ENCODE measurements at places on chromosomes 5 and 9. TPM values are rescaled to one million over a fixed set of nuclear protein-coding genes. Genes with fewer than 3 reads are reported as not detected.

- no peak for DNase-seq
- no peak overlapping the region for H3K27ac ChIP-seq
- H3K4me3 ChIP-seq: no peak overlapping the region
- H3K27me3 ChIP-seq: no peaks in the 10 kb centered on the region
- H3K4me1 ChIP-seq: no peaks in the 10 kb centered on the region
These were observed 186.7 kb downstream of the SYK start for GRCh38 chr9:90988318-90988717.

DNA sequence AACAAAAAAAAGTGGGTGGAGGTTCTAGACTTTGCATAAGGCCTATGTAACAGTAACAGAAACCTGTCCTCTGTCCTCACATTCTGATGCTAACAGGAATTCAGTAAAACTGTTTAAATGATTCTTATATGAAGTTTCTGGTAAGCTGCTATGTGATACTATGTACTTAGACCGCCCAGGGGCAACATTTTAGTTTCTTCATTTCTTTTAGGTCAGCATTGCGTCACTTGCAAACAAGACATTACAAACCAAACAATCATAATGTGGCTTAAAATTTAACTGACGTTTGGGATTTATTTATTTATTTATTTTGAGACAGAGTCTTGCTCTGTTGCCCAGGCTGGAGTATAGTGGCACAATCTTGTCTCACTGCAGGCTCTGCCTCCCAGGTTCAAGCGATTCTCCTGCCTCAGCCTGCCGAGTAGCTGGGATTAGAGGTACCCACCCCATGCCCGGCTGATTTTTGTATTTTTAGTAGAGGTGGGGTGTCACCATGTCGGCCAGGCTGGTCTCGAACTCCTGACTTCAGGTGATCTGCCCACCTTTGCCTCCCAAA is 44.3 kb downstream of the TENT4A start:
- no peak overlapping the region for H3K27ac ChIP-seq
- H3K27me3 ChIP-seq: no peaks in the 10 kb centered on the region
- H3K4me3 ChIP-seq: no peak overlapping the region
- no peaks in the 10 kb centered on the region for H3K4me1 ChIP-seq

DNA sequence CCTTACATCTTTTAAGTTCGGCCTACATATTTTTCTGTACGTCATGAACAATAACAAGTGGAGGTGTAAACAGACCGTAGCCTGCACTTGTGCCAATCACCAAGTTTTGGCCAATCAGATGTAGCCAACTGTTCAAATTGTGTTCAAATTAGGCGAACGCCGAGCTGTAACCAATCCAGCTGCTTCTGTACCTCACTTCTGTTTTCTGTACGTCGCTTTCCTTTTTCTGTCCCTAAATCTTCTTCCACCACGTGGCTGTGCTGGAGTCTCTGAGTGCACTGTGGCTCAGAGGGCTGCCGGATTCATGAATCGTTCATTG is 26.4 kb downstream of the TRIM14 start:
- no peaks in the 10 kb centered on the region for H3K4me1 ChIP-seq
- DNase-seq: no peak
- no peaks in the 10 kb centered on the region for H3K27me3 ChIP-seq

- no peaks in the 10 kb centered on the region for H3K36me3 ChIP-seq
- H3K4me3 ChIP-seq: no peak overlapping the region
- no peaks in the 10 kb centered on the region for H3K4me1 ChIP-seq
- DNase-seq: no peak
- H3K27ac ChIP-seq: no peak overlapping the region
These were observed 361.7 kb downstream of the TAF11L14 start for GRCh38 chr5:17995997-17996396.

- DNase-seq: no peak
- H3K36me3 ChIP-seq: peaks cover 42% of the 10 kb centered on the region
These were observed 70.1 kb downstream of the RGS3 start for GRCh38 chr9:113533335-113534225.

DNA sequence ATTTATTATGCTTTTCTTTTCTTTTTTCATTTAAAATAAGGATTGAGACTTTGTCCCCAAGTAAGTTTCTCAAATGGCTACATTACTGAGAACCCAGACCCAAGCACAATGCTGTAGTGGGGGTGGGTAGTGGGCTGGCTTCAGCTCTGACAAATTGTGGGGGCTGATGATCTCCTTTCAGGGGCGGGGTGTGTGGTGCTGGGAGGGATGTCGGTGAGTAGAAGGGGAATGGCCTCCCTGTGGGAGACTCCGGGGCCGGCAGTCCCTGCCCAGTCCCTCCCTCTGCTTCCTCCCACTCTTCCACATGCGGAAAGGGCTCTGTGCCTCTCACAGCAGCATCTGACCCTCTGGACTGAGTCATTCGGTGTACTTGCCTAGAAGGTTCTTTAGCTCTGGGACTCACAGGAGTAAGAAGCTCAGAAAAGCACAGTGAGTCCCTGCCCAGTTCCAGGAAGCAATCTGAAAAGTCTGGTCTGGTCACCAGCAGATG is 14.3 kb downstream of the CD180 start:
- H3K27me3 ChIP-seq: no peaks in the 10 kb centered on the region
- no peaks in the 10 kb centered on the region for H3K36me3 ChIP-seq
- no peak overlapping the region for H3K4me3 ChIP-seq
- DNase-seq: peak; percentile 81
- H3K4me1 ChIP-seq: no peaks in the 10 kb centered on the region

- no peaks in the 10 kb centered on the region for H3K27me3 ChIP-seq
- no peaks in the 10 kb centered on the region for H3K4me1 ChIP-seq
- no peak for DNase-seq
- no peaks in the 10 kb centered on the region for H3K36me3 ChIP-seq
- H3K27ac ChIP-seq: no peak overlapping the region
These were observed 46.6 kb upstream of the ZNF169 start for GRCh38 chr9:94212531-94212930.

- no peaks in the 10 kb centered on the region for H3K27me3 ChIP-seq
- peak overlapping the region; percentile 86 for H3K4me3 ChIP-seq
- no peaks in the 10 kb centered on the region for H3K36me3 ChIP-seq
- no peaks in the 10 kb centered on the region for H3K4me1 ChIP-seq
- peak overlapping the region; percentile 95 for H3K27ac ChIP-seq
These were observed 579 bp downstream of the SLC12A7 start for GRCh38 chr5:1111241-1111726.

- H3K27ac ChIP-seq: no peak overlapping the region
- no peaks in the 10 kb centered on the region for H3K36me3 ChIP-seq
- H3K27me3 ChIP-seq: no peaks in the 10 kb centered on the region
These were observed 352.3 kb downstream of the TMEM161B start for GRCh38 chr5:87916320-87916719.

- H3K4me3 ChIP-seq: no peak overlapping the region
- no peak overlapping the region for H3K27ac ChIP-seq
- no peaks in the 10 kb centered on the region for H3K4me1 ChIP-seq
- H3K27me3 ChIP-seq: no peaks in the 10 kb centered on the region
These were observed 70.3 kb downstream of the CDH18 start for GRCh38 chr5:19917588-19918122.

DNA sequence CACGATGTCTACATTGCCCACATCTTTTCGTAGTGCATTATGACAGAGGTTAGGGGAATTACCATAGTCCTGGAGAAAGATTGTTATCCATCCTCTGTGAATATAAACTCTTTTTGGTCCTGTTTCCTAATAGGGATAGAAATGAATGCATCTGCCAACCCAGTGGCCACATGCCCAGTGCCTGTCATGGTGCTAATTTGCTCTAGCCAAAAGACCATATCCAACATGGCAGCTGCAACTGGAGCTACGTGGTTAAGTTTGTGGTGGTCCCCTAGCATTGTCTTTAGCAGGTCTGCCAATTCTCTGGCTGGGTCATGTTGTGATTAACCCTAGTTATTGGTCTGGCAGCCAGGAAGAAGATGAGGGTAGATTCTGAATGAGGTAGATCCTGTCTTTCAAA is 87.5 kb downstream of the FGF18 start:
- no peak overlapping the region for H3K4me3 ChIP-seq
- H3K27me3 ChIP-seq: no peaks in the 10 kb centered on the region
- H3K27ac ChIP-seq: no peak overlapping the region
- no peak for DNase-seq

- no peak for DNase-seq
- no peaks in the 10 kb centered on the region for H3K36me3 ChIP-seq
- peaks cover 23% of the 10 kb centered on the region for H3K4me1 ChIP-seq
- H3K27me3 ChIP-seq: no peaks in the 10 kb centered on the region
- no peak overlapping the region for H3K4me3 ChIP-seq
These were observed 51.3 kb downstream of the ARL15 start for GRCh38 chr5:54259090-54259489.

- no peaks in the 10 kb centered on the region for H3K4me1 ChIP-seq
- DNase-seq: no peak
- H3K36me3 ChIP-seq: no peaks in the 10 kb centered on the region
- H3K27me3 ChIP-seq: no peaks in the 10 kb centered on the region
- H3K27ac ChIP-seq: no peak overlapping the region
These were observed 127.7 kb upstream of the PIK3R1 start for GRCh38 chr5:68087866-68088265.

DNA sequence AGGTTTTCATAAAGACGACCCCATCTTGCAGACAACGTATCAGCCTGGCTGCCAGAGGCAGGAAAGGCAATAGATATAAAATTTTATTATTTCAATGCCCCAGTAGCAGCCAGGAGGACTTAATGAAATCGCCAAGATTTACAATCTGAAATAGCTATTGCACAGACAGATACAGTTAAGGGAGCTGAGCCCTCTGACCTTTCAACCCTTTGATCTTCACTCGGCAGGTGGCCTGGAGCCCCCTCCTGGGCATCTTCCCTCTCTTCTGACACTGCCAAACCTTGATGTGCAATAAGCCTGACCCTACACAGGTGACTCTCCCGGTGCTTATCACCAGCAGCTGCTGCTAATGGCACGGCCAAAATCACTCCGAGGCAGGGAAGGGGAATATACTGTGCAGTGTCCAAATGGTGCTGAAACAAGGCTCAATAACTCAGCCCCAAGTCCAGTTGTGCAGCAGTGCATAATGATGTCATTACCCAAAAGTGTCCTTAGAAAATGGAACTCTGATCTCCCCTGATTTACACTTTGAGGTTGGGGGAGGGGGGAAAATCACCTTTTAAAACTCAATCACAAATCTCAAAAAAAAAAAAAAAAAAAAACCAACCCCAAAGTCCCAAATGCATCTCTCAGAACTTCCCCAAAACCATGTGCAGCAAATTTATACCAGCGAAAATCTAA is 242.0 kb downstream of the CRB2 start:
- H3K36me3 ChIP-seq: no peaks in the 10 kb centered on the region
- DNase-seq: no peak
- H3K27me3 ChIP-seq: no peaks in the 10 kb centered on the region
- H3K4me3 ChIP-seq: no peak overlapping the region
- no peaks in the 10 kb centered on the region for H3K4me1 ChIP-seq

CCDC180 gene
- total RNA-seq: 0.96 TPM

CDC14B gene
- 19.2 TPM for total RNA-seq

DOLPP1 gene
- total RNA-seq: 4.8 TPM

SPATA31D4 gene
- total RNA-seq: not detected

GCNT1 gene
- total RNA-seq: 1.3 TPM

CKMT2 gene
- total RNA-seq: 909 TPM

All from right atrium auricular region (tissue), 2 donors.